Stimulated activated CD8-positive, alpha-beta memory T cell treated with anti-CD3 and anti-CD28 coated beads, Interleukin-4, amount 100 ng/mL, for 1 hour (primary cell): ENCODE measurements at places on chromosomes 1 and 21.

- DNase-seq: no peak
Measured at GRCh38 chr1:187551061-187551460, 722.3 kb downstream of the PLA2G4A start.

GRCh38 chr1:236502972-236503639 lies 20.7 kb upstream of the LGALS8 start:
- DNase-seq: no peak

GRCh38 chr1:206568256-206568655 lies 44.0 kb downstream of the EIF2D start:
- DNase-seq: no peak

DNA sequence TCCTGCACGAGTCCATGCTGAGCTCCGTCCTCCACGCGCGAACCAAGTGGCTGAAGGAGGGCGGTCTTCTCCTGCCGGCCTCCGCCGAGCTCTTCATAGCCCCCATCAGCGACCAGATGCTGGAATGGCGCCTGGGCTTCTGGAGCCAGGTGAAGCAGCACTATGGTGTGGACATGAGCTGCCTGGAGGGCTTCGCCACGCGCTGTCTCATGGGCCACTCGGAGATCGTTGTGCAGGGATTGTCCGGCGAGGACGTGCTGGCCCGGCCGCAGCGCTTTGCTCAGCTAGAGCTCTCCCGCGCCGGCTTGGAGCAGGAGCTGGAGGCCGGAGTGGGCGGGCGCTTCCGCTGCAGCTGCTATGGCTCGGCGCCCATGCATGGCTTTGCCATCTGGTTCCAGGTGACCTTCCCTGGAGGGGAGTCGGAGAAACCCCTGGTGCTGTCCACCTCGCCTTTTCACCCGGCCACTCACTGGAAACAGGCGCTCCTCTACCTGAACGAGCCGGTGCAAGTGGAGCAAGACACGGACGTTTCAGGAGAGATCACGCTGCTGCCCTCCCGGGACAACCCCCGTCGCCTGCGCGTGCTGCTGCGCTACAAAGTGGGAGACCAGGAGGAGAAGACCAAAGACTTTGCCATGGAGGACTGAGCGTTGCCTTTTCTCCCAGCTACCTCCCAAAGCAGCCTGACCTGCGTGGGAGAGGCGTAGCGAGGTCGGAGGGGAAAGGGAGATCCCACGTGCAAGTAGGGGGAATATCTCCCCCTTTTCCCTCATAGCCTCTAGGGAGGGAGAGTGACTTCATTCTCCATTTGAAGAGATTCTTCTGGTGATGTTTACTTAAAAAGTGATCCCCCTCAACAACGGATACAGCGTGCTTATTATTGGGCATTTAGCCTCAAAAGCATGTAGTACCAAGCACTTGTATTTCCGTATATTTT lies 991 bp downstream of the PRMT6 start:
- DNase-seq: no peak

DNA sequence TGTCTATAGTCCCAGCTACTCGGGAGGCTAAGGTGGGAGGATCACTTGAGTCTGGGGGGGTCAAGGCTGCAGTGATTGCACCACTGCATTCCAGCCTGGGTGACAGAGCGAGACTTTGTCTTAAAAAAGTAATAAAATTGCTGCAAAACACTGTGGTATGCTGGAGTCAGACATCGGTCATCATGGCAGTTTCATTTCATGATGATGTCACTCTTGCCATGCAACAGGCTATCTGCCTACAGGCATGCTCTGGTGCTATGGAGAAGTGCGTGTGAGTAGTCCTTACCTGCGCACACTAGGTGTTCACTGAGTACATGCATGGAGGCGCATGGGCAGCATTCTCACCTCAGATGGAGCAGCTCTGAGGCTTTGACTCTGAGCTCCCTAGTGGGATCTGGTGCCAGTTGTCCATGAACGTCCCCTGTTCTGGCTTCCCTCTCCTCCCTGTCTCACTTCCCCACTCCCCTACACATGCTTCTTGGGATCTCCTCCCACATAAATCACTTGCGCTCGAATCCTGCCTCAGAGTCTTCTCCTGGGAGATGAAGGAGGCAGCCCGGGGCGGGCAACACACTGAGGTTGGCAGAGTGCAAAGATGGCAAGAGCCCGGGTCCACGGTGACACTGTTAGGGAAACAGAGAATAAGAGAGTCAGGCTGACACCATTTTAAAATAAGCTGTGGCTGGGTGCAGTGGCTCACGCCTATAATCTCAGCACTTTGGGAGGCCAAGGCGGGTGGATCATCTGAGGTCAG lies 10.4 kb upstream of the CELA3B start:
- DNase-seq: no peak

DNA sequence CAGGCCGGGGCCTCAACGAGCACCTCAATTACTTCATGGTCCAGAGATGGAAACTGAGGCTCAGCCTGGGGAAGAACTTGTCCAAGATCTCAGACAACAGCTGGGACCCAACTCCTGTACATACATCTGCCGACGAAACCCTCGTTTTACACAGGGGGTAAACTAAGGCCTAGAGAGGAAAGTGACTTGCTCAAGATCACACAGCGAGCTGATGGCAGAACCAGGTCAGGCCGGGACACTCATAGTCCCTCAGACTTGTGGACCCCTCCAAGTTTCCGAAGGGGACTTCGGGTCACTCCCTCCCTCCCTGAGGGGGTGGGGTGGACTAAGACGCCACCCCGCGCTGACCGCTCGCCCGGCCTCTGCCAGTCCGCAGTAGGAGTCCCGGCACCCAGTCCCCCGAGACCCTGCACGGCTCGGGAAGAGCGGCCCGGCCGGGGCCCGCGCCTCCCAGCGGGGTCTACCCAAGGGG lies 430 bp downstream of the WASF2 start:
- DNase-seq: peak; percentile 3

GRCh38 chr1:8646996-8647395 lies 170.4 kb downstream of the RERE start:
- no peak for DNase-seq

GRCh38 chr1:20997602-20998224 lies 179.0 kb downstream of the EIF4G3 start:
- DNase-seq: no peak

GRCh38 chr1:203932556-203932955 lies 71.2 kb downstream of the SNRPE start:
- DNase-seq: no peak

DNA sequence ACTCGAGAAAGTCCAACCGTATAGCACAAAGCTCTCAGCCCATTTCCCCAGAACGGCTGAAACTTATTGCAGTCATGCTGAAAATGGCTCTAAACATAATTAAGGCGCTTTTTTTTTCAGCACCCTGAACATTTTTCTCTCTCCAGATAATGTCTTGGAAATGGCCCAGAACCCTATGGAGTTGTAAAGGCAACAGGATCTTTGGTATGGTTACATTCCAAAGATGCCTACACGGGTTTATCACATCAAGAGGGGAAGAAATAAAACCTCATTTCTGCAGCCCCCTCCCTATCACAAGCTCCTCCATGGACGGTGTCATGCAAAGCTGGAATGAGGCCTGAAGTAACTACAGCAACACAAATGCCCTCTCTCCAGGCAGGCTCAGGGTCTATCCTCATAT lies 126.4 kb upstream of the GALNT2 start:
- no peak for DNase-seq

DNA sequence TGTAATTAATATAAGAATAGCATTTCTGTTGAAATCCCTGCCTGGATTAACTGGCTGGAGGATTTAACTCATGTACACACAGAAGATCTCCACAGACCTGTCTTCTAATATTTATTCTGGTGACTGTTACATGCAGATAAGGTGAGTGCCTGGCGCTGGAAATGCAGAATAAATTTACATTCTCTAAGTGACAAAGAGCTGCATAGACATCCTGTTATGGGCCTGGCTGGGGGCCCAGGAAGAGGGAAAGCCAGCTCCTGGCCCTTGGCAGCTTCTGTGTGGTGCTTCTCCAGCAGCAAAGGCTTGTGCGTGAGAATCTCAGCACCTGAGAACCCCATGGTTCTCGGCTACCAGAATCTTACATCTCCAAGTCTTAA lies 446.6 kb downstream of the PTPRU start:
- DNase-seq: no peak

DNA sequence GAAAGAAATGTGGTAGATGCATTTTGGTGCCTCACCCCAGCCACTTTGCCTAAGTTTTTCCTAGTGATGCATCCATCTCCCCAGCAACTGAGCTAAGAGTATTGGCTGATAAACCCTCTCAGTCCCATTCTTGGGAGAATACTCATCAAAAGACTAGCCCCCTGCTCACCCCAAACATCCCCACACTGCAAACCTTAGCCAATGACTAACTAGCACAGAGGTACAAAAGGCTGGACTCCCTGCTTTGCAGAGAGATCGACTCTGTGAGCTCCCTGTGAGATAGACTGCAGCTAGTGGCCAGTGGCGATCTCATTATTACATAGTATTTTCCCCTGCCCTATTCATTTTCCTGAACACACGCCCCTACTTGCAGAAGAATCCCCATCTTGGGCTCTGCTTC lies 155.3 kb downstream of the HHIPL2 start:
- no peak for DNase-seq

- no peak for DNase-seq
Measured at GRCh38 chr1:232014941-232015340, 388.4 kb downstream of the DISC1 start.

DNA sequence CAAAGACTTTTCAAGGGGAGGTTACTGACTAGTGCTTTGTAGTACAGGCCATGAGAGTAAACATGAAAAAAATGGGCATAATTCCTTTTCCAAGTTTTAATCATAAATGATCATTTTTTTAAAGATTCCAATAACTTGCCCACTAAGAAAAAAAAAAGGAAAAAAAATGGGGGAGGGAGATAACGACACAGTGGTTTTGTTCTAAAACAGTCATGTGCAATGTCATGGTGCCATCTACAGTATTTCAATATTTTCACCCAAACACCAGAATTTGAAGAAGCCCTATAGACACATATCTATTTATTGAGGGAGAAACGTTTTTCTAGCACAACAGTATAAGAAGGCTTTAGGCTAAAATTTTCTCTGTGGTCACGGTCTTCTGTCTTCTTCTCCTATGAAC lies 250.2 kb downstream of the LTN1 start:
- no peak for DNase-seq

DNA sequence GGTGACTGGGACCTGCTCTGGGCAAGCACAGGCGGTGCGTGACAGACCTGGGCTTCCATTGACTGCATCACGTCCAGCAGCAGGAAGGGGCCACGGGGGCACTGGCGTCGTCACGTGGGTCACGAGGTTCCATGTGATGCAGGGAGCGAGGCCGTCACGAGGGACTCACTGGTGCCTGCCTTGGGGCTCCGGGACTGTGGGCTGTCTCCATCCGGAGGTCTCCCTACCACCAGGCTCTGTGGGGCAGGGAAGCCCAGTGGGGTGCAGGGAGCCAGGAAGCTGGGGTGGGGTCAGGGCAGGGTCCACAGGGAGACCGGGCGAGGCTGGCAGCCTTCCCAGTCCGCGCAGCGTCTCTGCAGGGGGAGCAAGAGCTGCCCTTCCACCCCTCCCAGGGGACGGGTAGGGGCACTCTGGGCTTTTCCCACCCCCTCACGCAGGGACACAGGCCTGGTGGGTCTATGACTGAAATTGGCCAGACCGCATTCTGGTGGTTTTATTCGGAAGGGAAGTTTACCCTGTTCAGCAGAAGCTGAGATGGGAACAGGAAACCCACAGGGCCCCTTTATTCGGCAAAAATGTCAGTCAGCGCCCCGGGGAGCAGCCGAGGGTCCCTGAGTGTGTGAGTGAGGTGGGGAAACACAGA lies 416 bp upstream of the TNFRSF14 start:
- peak; percentile 52 for DNase-seq

DNA sequence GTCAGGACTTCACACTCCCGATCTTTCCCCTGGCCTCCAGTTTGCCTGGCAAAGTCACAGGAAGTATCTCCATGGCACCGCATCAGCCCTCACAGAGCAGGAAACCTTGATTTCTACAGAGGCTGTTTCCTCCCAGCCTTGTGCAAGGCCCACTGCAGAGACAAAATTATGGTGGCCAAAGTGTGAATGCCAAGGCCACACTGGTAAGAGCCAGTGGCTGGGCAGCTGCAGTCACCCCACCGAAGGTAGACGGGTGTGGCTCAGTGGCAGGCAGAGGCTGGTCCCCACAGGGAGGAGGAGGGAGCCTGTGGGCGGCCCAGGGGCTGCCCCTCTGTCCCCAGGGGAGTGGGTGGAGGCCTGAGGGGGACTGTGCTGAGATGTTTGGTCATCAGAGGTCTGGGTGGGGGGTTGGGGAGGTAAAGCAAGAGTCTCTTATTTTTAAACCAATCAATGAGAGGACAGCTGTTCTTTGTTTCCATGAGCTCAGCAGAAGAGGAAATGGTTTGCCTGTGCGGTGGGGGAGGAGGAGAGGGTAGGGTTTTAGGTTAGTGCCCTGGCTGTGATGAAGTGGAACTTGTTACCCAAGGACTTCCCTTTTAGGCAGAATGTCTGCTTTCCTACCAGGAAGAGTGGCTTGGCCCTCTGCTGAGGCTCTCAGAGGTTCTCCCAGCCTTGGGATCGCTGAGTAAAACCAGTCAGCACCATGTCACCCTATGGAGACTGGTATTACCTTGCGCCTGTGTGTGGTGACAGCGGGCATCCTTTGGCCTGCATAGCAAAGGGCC lies 18.0 kb upstream of the BTG2 start:
- DNase-seq: no peak

- DNase-seq: no peak
Measured at GRCh38 chr1:207402744-207403143, 51.4 kb upstream of the CR2 start.

DNA sequence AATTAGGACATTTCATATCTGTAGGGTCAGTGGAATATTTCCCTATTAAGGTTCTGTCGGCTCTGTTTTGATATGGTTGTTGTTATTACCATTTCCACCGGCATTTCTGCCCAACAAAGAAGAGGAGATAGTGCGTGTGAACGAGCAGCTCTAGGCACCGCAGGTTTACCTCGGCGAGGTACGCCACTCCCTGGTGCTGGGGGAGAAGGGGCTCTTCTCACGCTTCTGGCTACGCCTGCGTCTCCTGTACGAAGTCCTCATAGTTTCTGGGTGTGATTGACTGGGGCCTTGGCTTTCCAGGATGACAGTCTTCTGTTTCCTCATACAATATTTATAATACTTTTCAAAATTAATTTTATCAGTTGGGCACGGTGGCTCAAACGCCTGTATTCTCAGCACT lies 54.4 kb upstream of the DIP2A start:
- DNase-seq: no peak

DNA sequence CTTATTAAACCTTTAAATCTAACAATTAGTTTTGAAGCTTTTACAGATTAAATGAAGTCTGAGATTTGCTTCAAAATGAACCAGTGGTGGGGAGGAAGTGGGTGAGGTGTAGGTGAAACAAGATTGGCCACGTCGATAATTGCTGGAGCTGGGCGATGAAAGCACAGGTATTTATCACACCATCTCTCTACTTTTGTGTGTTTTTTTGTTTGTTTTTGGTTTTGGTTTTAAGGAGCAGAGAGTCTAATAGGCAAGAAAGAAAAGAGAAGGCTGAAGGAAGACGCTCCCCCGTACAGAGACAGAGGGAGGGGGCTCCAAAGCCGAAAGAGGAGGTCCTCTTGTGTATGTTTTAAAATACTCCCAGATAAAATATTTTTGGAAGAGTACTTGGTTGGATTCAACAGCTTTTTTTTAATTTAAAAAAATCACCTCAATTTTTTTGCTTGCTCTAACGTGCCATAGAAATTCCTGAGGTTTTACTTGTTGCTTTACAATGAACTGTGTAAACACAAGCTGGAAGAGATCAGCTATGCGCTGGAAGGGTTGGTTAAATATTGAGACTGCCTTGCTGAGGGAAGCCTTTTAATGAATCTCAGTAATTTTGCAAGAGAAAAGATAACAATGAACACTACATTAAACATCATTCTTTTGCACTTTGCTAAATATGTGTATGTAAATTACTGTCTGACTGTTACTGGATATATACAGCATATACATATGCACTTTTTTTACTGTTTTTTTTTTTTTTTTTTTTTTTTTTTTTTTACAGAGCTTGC lies 6.7 kb upstream of the LGALS8 start:
- DNase-seq: no peak

- DNase-seq: no peak
Measured at GRCh38 chr1:234600418-234601281, 9.3 kb downstream of the IRF2BP2 start.
